Astrocyte (in vitro differentiated cells and primary cell): ENCODE measurements at places on chromosomes 2 and 18.
A peak's percentile ranks its signal among the peaks of the same experiment; 100 is the strongest.

DNA sequence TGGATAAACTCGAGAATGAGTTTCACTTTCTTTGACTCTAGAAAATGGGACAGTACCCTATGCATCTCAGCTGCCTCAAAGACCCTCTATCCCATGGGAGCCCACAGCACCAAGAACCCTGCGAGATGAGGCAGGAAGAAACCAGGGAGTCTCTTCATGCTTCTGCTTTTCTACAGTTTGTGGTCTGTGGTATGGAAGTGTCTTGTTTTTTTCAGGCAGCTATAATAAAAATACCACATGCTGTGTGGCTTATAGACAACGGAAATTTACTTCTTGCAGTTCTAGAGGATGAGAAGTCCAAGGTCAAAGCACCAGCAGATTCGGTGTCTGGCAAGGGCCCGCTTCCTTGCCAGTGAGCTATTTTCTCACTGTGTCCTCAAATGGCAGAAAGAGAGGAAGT lies 257.9 kb downstream of the SUCLG1 start:
- no peaks in the 10 kb centered on the region for H3K27me3 ChIP-seq
- no peak overlapping the region for H3K27ac ChIP-seq
- no peaks in the 10 kb centered on the region for H3K4me1 ChIP-seq
- no peaks in the 10 kb centered on the region for H3K36me3 ChIP-seq
- no peak for DNase-seq
- H3K4me3 ChIP-seq: no peak overlapping the region

GRCh38 chr18:55920063-55920462 lies 332.1 kb upstream of the TCF4 start:
- no peak overlapping the region for H3K27ac ChIP-seq
- H3K4me1 ChIP-seq: no peaks in the 10 kb centered on the region
- H3K27me3 ChIP-seq: no peaks in the 10 kb centered on the region
- no peaks in the 10 kb centered on the region for H3K36me3 ChIP-seq

DNA sequence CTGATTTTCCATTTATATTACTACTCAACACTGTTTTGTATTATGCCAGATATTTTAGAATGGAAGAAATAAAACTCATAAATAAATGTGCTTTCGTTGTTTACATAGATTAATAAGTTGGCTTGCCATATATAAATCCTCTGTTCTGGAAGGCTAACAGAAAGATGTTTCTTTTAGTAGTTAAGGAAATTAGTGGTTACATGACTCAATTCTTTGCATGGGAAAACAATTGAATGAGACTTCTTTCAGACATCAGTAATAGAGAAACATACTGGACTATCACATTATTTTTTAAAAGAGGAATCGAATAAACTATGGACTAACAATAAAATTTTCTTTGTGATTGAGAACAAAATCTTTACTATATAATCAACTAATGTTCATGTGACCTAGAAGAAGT lies 336.5 kb downstream of the KCNS3 start:
- no peaks in the 10 kb centered on the region for H3K36me3 ChIP-seq
- peak; percentile 55 for DNase-seq
- H3K27me3 ChIP-seq: no peaks in the 10 kb centered on the region
- H3K27ac ChIP-seq: no peak overlapping the region
- no peak overlapping the region for H3K4me3 ChIP-seq

GRCh38 chr2:197163712-197164140 lies 146.9 kb downstream of the ANKRD44 start:
- H3K27ac ChIP-seq: no peak overlapping the region
- no peak overlapping the region for H3K4me3 ChIP-seq
- no peaks in the 10 kb centered on the region for H3K36me3 ChIP-seq
- H3K4me1 ChIP-seq: peaks cover 23% of the 10 kb centered on the region
